EH (cell line): ENCODE measurements at places on chromosomes 5 and 9.

- no peak for DNase-seq
These were observed 20.8 kb downstream of the MARCHF6 start for GRCh38 chr5:10374046-10375022.

DNA sequence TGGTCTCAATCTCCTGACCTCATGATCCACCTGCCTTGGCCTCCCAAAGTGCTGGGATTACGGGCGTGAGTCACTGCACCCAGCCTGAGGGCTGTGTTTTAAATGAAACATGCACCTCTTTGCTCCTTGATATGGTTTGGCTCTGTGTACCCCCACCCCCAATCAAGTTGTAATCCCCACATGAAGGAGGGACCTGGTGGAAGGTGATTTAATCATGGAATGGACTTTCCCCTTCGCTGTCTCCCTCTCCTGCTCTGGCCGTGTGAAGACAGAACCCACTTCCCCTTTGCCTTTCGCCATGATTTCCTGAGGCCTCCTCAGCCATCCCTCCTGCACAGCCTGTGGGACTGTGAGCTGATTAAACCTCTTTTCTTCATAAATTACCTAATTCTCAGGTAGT is 12.5 kb upstream of the NOTCH1 start:
- no peak for DNase-seq

- no peak for DNase-seq
These were observed 23.4 kb downstream of the PAEP start for GRCh38 chr9:135584934-135585333.

DNA sequence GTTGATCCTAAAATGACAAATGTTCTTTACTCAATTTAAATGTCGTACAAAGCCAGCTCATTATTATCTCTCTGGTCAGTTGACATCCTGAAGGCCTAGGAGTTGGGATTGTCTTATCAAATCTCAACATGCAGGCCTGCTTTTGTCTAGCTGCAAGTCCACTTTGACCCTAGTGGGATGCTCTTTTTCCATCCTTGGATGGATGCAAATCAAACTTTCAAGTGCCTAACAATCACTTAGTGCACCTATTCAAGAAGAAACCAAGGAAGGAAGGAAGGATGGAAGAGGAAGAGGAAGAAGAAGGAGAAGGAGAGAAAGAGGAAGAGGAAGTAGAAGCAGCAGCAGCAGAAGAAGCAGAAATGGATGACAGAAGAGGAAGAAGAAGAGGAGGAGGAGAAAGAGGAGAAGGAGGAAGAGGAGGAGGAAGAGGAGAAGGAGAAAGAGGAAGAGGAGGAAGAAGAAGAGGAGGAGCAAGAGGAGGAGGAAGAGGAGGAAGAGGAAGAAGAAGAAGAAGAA is 109.6 kb downstream of the PIK3R1 start:
- DNase-seq: no peak

DNA sequence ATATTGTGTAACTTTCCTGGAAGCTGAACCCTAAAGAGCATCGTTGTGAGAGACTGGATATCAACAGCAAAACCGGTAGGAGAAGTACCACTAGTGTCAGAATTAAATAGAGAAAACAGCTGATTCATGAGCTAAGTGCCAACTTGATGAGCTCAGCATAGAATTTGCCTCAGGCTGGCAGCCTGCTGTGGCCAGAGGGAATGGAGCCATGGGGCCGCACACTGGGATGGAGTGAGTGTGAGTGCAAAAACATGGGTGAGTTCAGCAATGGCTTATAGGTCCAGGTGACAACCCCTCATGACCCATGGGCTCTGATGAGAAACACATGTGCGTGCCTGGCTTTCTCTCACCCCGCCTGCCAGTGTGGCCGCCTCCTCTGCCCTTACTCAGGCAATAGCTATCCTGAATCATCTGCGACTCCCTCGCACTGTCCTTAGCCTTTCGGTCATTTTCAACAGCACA is 25.4 kb downstream of the ADAMTS16 start:
- DNase-seq: no peak

- peak; percentile 6 for DNase-seq
These were observed 64.6 kb upstream of the GRIA1 start for GRCh38 chr5:153425914-153426313.

- no peak for DNase-seq
These were observed 417.7 kb upstream of the IRX4 start for GRCh38 chr5:2300421-2300820.

- DNase-seq: peak; percentile 97
These were observed 15.9 kb upstream of the RPL26L1 start for GRCh38 chr5:172943283-172943841.

DNA sequence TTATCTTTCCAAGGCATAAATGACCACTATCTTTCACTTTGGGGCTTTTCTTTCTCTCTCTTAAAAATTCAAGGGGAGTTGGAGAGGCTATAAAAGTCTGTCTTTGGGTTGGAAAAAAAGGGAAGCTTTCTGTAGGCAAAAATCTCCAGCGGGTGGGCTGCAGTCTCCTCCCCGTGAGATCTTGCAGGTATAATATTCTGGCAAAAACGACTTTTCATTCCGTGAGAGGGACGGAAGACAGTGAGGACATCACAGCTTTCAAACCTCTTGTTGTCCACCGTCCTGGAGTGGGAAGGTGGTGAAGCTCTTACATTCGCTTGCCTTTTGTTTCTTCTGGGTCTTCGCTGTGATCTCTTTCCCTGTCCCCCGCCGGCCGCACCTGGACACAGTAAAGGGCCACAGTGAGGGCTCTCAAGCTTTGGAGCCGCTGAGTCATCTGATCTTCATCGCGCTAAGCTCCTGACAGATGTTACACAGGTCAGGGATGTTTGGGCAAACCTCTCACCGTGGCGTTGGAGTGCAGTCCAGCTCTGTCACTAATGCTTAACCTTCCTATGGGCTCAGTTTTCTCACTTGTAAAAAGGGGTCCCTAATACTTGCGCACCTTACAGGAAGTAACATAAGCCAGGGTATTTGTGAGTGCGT is 61.9 kb upstream of the MEGF10 start:
- DNase-seq: no peak

DNA sequence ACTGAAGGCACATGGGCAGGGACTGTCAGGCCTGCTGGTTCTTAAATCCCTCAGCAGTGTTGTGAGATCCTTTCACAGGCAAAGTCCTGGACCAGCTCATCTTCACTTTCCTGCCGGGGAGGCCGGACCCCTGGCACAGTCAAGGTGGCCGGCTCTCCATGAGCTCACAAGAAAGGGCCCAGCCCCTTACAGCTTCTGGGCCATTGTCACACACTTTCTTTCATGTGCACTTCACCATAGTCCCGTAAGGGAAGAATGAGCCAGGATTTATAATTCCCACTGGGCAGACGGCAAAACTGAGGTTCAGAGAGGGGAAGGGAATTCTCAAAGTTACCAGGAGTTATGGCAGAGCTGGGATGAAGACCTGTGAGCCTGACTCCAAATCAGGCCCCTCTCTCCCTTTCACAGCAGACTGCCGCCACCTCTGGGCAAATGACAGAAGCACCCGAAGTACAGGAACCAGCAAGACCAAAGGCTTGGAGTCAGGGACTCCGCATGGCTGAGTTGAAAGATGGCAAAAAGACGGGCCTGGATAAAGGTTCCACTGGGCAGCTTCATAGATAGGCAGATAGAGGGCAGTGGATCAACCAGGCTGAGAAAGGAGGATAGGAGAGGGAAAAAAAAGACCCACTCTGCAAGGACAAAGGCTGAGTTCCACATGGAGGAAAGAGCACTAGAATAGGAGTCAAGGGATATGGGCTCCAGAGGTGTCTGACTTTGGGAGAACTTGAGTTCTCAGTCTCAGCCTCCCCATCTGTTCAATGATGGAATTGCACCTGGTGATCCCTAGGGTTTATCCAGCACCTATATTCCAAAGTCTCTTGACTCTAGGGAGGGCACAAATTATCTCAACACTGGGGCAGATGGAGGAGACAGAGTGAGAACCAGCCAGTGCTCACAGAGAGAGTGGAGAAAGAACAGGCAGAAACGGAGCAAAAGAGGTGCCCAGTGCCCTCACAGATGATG is 128.7 kb downstream of the PAX5 start:
- DNase-seq: no peak

- DNase-seq: no peak
These were observed 224.0 kb downstream of the NTRK2 start for GRCh38 chr9:84893419-84894128.

DNA sequence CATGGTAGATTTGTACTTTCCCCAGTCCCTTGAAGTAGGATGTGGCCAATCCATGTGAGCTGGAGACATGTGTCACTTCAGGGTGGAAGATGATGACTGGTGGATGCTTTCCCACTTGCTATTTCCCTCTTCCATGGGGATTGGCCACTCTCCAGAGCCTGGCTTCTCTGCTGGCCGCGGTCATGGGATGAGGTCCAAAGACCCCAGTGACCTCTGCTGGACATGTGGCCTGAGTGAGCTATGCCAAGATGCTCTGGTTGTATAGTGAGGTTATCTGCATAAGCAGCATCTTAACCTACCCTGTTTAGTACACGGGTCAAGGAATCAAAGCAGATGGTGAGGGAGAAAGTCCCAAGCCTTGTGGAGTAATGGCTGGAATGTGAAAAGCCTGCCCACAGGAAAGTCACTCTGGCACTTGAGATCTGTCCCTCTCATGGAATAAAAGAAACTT is 47.1 kb downstream of the SH3PXD2B start:
- peak; percentile 56 for DNase-seq

GRCh38 chr9:2362150-2362549 is 259.4 kb upstream of the VLDLR start:
- no peak for DNase-seq
